ENCODE measurements at places on chromosomes 13 and 19.

GRCh38 chr13:109971456-109972090 lies 185.2 kb upstream of the IRS2 start:
- no peak for DNase-seq
- peaks cover 8% of the 10 kb centered on the region for H3K4me1 ChIP-seq
- H3K36me3 ChIP-seq: no peaks in the 10 kb centered on the region
- H3K27ac ChIP-seq: no peak overlapping the region
- no peaks in the 10 kb centered on the region for H3K27me3 ChIP-seq

DNA sequence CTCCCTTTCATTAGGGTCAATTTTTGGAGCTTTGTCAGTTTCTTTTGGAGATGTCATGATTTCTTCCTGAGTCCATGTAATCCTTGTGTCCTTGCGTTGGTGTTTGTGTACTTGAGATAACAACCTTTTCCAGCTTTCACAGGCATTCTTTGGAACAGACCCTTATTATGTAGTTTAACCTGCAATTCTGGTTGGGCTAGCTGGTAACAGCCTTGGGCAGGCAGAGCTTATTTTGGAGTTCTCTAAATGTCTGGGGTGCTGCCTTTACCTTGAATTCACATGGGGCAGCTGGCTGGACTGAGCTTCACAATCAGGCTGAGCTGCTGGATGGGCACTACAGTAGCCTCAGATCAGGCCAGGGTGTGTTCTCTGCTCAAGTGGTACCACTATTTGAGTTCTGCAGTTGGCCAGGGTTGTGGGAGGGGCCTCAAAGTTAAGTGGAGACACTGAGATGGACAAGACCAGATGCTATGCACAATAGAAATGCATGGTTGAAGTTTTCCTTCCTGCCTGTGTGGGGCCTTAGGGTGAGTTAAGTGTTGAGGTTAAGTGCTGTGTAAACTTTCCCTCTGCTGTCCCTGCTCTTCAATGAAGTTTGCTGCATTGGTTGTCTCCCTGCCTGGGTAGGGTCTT lies 277.3 kb downstream of the ATP8A2 start:
- no peaks in the 10 kb centered on the region for H3K36me3 ChIP-seq
- H3K4me1 ChIP-seq: no peaks in the 10 kb centered on the region
- H3K27me3 ChIP-seq: no peaks in the 10 kb centered on the region
- DNase-seq: no peak
- H3K27ac ChIP-seq: no peak overlapping the region

- no peak for DNase-seq
- no peaks in the 10 kb centered on the region for H3K27me3 ChIP-seq
- H3K4me1 ChIP-seq: no peaks in the 10 kb centered on the region
- no peak overlapping the region for H3K4me3 ChIP-seq
- no peaks in the 10 kb centered on the region for H3K36me3 ChIP-seq
Measured at GRCh38 chr13:28613562-28613961, 45.4 kb upstream of the POMP start.

DNA sequence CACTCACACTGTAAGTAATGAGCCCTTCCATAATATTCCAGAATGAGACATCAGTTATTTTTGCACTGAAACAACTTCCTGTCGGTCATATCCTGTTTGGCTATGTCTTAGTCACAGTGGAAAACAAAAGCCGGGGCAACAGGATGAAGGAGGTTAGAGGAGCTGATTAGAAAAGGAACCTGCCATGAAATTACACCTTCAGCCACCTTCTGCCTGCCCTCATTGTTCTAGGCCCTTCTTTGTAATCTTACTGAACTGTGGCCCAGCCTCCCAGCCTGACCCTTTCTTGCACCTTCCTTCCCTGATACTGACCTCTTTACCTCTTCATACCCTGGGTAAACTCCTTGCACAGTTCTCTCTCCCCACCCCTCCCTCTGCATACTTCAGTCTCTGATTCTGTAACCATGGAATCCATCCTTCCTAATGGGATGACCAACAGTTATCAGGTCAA lies 67.3 kb downstream of the DOCK9 start:
- no peaks in the 10 kb centered on the region for H3K36me3 ChIP-seq
- no peaks in the 10 kb centered on the region for H3K27me3 ChIP-seq
- no peak overlapping the region for H3K4me3 ChIP-seq
- peak overlapping the region; percentile 67 for H3K27ac ChIP-seq

DNA sequence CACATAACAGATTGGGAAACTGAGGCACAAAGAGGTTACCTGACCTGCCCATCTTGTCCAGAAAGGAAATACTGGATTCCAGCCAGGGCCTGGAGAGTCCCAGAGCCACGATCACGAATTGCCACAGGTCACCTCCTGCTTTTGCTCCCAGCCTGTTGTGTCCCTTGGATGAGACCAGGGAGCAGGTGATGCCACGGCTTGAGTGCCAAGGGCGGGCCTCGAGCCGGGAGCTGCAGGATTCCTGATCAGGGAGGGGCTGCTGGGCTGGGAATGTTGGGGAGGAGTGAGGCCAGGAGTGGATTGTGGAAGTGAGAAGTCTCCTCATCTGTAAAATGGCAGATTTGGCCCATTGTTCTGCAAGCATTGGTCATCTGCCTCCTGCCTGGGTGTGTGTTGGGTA lies 29.4 kb downstream of the DNM2 start:
- H3K36me3 ChIP-seq: no peaks in the 10 kb centered on the region
- peaks cover 58% of the 10 kb centered on the region for H3K4me1 ChIP-seq
- no peak overlapping the region for H3K27ac ChIP-seq
- no peak for DNase-seq
- no peak overlapping the region for H3K4me3 ChIP-seq

GRCh38 chr19:10979951-10980381 lies 19.1 kb downstream of the SMARCA4 start:
- no peaks in the 10 kb centered on the region for H3K36me3 ChIP-seq
- no peaks in the 10 kb centered on the region for H3K27me3 ChIP-seq
- DNase-seq: no peak
- peaks cover 22% of the 10 kb centered on the region for H3K4me1 ChIP-seq
- no peak overlapping the region for H3K4me3 ChIP-seq

DNA sequence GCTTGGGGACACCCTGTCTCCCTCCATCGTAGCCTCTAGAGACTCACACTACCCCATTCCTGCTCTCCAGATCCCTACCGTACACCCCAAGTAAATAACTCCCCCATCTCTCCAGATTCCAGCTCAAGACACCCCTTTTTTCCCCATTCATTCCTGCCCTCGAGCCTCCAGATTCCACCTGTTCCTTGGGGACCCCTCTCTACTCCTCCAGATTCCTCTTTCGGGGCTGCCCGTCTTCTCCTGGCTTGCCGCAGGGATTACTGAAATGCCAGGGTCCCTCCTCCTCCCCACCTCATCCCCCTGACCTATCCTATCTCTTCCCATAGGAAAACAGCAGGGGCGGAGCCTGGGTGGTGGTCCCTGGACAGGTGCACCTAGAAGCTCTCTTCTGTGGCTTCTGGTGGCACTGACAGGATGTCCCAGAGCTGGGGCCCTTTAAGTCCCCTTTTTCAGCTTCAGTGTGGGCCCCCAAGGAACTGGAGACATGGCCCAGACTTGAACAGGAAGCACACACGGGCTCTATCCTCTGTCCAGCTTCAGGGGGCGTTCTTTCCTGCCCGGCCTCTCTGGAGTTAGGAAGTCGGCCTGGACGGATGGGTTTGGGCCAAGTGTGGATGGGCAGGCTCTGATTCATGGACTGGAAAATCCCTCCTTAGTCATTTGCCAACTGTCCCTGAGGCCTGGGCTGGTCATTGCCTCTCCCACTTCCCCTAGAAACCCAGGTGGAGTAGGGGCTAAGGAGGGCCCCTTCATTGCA lies 1.2 kb downstream of the ZSWIM4 start:
- peak; percentile 75 for DNase-seq
- no peaks in the 10 kb centered on the region for H3K27me3 ChIP-seq
- no peak overlapping the region for H3K4me3 ChIP-seq
- no peaks in the 10 kb centered on the region for H3K36me3 ChIP-seq
- H3K4me1 ChIP-seq: peaks cover 25% of the 10 kb centered on the region

DNA sequence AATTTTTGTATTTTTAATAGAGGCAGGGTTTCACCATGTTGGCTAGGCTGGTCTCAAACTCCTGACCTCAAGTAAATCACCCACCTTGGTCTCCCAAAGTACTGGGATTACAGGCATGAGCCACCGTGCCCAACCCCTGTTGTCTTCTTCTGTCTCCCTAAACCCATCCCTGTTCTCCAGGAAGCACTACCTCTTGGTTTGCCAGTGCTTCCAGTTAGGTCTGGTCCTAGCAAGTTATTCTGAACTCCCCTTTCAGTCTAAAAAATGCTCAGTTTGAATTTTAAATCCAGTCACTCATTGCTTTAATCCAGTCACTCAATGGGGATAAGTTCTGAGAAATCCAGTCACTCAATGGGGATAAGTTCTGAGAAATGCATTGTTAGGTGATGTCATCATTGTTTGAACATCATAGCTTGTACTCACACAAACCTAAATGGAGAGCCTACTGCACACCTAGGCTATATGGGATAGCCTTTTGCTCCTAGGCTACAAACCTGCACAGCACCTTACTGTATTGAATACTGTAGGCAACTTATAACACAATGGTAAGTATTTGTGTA lies 8.0 kb upstream of the ATP4A start:
- H3K4me3 ChIP-seq: no peak overlapping the region
- no peak overlapping the region for H3K27ac ChIP-seq
- H3K4me1 ChIP-seq: no peaks in the 10 kb centered on the region
- no peaks in the 10 kb centered on the region for H3K27me3 ChIP-seq
- H3K36me3 ChIP-seq: no peaks in the 10 kb centered on the region

Measured in thyroid gland (tissue), 4 donors.